ENCODE measurements at places on chromosomes 12 and 14.

GRCh38 chr12:18992336-18992735 lies 137.2 kb upstream of the PLEKHA5 start:
- no peak for DNase-seq

DNA sequence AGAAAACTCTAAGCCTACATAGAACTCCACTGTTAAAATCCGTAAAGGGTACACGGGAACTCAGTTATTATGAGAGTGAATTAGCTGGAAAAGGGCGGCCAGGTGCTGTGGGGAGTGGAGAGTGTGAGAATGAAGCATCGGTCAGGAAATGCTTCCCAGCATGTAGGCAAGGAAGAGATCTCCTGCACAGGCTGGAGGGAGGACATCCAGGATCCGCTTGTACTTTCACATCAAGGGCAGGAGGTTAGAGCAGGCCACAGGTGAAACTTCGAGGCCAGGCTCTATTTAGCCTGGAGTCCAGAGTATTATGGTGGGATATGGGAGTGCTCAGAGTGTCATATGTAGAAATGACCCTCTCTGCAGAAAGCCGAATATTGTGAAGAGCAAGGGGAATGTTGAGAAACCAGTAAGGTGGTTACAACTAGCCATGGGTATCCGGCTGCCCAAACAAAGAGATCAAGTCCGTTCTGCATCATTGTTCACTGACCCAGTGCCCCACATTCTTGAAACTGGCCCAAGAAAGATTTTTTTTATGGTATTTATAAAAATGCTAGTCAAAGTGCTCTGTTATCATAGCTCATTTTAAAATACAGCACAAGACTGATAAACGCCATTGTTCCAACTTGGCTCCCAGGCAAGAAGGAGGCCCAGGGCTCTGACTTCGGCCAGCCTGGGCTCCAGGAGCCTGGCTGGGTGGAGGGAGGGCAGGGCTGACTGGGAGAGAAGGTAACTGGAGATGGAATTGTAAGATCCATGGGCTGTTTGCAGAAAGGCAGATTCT lies 79.4 kb upstream of the HIF1A start:
- no peak for DNase-seq

- DNase-seq, result no peak
Measured at GRCh38 chr12:19689226-19689625, 249.9 kb downstream of the AEBP2 start.

GRCh38 chr12:53068811-53069585 lies 10.2 kb downstream of the SPRYD3 start:
- DNase-seq, result no peak

DNA sequence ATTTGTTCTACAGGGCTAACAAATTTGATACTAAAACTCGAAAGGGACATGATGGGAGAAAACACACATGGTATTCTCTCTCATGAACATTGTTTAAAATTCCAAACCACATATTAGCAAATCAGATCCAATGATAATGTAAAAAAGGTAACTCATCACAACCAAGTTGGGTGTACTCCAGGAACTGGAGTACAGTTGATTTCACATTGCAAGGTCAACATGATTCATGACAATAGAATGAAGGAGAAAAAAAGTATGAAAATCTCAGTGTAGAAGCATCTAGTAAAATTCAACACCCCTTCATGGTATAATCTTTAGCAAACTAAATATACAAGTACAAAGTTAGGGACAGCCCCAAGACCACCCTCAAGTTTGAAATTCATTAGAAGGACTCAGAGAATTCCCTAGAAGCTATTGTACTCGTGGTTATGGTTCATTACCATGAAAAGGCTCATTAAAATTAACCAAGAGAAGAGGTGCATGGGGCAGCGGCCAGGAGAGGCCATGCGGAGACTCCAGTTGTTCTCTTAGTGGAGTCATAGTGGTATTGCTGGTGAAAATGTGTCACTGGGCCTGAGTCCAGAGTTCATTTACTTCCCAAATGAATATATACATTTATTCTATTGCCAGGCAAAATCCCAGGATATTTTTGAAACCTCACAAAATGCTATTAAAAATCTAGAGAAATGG lies 3.1 kb upstream of the CDCA4 start:
- DNase-seq, result no peak

DNA sequence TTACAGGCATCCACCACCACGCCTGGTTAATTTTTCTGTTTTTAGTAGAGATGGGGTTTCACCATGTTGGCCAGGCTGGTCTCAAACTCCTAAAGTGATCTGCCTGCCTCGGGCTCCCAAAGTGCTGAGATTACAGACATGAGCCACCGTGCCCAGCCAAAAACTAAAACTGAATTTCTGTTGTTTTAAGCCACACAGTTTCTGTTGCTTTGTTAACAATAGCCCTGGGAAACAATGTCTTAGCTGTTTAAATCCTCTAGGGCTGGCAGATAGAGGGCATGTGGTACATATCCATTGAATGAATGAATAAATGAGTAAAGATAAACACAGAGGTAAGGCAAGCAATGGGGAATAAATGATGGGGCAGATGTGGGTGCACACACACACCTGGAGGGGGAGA lies 8.0 kb upstream of the EIF5 start:
- DNase-seq, result no peak

DNA sequence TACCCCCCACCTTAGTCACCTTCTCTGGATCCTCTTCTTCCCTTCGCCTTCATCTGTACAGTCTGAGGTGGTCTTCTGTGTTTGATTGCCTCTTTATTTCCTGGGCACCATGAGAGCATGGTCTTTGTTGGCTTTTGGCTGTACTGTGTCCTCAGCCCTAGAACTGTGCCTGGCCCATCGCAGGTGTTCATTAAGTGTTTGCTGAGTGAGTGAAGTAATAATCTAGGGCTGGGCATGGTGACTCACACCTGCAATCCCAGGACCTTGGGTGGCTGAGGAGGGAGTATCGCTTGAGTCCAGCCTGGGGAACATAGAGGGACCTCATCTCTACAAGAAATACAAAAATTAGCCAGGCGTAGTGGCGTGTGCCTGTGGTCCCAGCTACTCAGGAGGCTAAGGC lies 13.9 kb downstream of the ALDH2 start:
- DNase-seq, result no peak

- no peak for DNase-seq
Measured at GRCh38 chr12:46983393-46983793, 96.0 kb upstream of the PCED1B start.

- no peak for DNase-seq
Measured at GRCh38 chr14:101084436-101084826, 180.9 kb upstream of the RTL1 start.

- no peak for DNase-seq
Measured at GRCh38 chr14:55513491-55513890, 66.5 kb upstream of the KTN1 start.

GRCh38 chr12:50380761-50381325 lies 15.6 kb downstream of the FAM186A start:
- DNase-seq, result no peak
